ENCODE measurements at places on chromosomes 1 and 21. TPM values are rescaled to one million over a fixed set of nuclear protein-coding genes. Genes with fewer than 3 reads are reported as not detected.
A peak's percentile ranks its signal among the peaks of the same experiment; 100 is the strongest.

DNA sequence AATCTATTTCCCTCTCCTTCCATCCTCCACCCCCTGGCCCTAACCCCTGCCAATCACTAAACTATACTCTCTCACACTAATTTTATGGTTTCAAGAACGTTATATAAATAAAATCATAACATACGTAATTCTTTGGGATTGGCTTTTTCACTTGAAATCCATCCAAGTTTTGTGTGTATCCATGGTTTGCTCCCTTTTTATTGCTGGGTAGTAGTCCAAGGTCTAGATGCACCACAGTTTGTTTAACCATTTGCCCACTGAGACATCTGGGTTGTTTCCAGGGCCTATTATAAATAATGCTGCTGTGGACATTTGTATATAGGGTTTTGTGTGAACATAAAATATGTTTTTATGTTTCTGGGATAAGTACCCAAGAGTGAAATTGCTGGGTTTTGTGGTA, 61.4 kb downstream of the TEX35 start:
- no peaks in the 10 kb centered on the region for H3K36me3 ChIP-seq
- DNase-seq: no peak
- H3K27ac ChIP-seq: no peak overlapping the region
- H3K27me3 ChIP-seq: no peaks in the 10 kb centered on the region
- no peak overlapping the region for H3K4me3 ChIP-seq

Gene A3GALT2
- not detected for polyA plus RNA-seq

Gene AMY2A
- polyA plus RNA-seq: not detected

- H3K4me1 ChIP-seq: no peaks in the 10 kb centered on the region
- H3K36me3 ChIP-seq: no peaks in the 10 kb centered on the region
- H3K27ac ChIP-seq: no peak overlapping the region
Observed at GRCh38 chr1:34162852-34163766, 1.9 kb downstream of the CSMD2 start.

DNA sequence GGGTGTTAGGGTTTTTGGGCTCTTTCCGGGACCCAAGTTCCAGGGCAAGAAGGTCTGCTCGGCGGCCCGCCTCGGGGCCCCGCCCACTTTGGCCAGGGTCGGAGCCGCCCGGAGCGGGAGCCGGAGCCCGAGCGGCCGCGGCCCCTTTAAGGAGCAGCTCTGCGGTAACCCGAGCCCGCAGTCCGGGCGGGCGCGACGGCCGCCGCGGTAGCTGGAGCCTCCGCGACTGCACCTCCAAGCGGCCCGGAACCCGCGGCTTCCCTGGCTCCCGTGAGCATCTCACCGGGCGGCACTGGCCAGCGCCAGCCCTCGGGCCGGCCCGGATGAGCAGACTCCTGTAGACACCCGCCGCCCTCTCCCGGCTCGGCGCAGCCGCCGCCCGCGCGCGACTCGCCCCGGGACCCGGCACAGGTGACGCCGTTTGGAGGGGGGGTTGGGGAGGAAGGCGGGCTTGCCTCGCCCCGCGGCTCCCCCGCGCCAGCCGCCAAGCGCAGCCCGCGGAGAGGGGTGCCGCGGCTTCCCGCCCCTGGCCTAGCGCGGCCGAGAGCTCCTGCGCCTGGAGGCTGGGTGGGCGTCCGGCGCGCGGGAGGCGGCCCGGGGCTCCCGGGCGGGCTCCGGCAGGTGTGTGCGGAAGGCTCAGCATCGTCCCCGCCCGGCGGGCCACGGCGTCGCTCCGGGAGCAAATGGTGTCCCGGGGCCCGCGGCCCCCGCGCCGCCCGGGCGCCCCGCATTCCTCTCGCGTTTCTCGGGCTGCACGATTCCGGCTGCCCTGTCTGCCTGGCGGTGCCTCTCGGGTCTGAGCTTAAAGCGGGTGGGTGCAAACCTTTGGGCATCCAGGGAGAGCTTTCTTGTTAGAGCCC, at the start of gene TLCD4:
TLCD4 (plus strand) TSS at position 149 of the 860 bp plus-strand sequence. CDS start 26,547 bp downstream, outside the sequence.
- H3K4me3 ChIP-seq: peak within 1 kb of the TSS; percentile 76
- H3K36me3 ChIP-seq: no peaks in the 10 kb centered on the region
- no peak within 1 kb of the TSS for H3K27ac ChIP-seq
- peaks cover 3% of the 10 kb centered on the region for H3K27me3 ChIP-seq

- H3K4me3 ChIP-seq: no peak overlapping the region
- H3K36me3 ChIP-seq: no peaks in the 10 kb centered on the region
- no peak overlapping the region for H3K27ac ChIP-seq
- peaks cover 5% of the 10 kb centered on the region for H3K27me3 ChIP-seq
- DNase-seq: no peak
Observed at GRCh38 chr1:53060579-53060978, 1.4 kb upstream of the PODN start.

- H3K4me3 ChIP-seq: no peak overlapping the region
- H3K27ac ChIP-seq: no peak overlapping the region
- no peak for DNase-seq
- no peaks in the 10 kb centered on the region for H3K36me3 ChIP-seq
- H3K4me1 ChIP-seq: peaks cover 8% of the 10 kb centered on the region
- H3K27me3 ChIP-seq: no peaks in the 10 kb centered on the region
Observed at GRCh38 chr21:34743831-34744230, 75.0 kb downstream of the CLIC6 start.

GRCh38 chr21:46325073-46325912, 1.3 kb downstream of the PCNT start:
- peaks cover 7% of the 10 kb centered on the region for H3K36me3 ChIP-seq
- no peaks in the 10 kb centered on the region for H3K27me3 ChIP-seq
- peak overlapping the region; percentile 65 for H3K27ac ChIP-seq
- peaks cover 5% of the 10 kb centered on the region for H3K4me1 ChIP-seq

Gene PLA2G4A
- polyA plus RNA-seq: 1.8 TPM

DNA sequence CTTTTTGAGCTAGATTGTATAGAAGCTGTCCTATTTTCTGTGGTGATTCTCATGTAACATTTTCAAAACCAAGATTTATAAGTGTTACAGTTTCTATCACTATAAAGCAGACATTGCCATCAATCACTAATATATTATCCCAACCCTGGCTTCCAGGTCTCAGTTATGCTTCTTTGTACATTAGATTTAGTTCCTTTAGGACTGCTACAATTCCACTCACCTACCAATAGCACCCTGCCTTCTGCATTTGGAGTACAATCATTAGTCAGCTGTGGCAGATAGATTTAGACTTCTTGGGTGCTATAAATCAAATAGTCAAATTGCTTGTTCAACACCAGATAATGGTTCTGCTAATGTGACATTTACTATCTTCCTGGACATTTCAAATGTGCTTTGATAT, 281.6 kb downstream of the BRINP3 start:
- H3K4me1 ChIP-seq: no peaks in the 10 kb centered on the region
- no peak for DNase-seq
- no peaks in the 10 kb centered on the region for H3K36me3 ChIP-seq
- H3K4me3 ChIP-seq: no peak overlapping the region

Gene SPRR2G
- not detected for polyA plus RNA-seq

DNA sequence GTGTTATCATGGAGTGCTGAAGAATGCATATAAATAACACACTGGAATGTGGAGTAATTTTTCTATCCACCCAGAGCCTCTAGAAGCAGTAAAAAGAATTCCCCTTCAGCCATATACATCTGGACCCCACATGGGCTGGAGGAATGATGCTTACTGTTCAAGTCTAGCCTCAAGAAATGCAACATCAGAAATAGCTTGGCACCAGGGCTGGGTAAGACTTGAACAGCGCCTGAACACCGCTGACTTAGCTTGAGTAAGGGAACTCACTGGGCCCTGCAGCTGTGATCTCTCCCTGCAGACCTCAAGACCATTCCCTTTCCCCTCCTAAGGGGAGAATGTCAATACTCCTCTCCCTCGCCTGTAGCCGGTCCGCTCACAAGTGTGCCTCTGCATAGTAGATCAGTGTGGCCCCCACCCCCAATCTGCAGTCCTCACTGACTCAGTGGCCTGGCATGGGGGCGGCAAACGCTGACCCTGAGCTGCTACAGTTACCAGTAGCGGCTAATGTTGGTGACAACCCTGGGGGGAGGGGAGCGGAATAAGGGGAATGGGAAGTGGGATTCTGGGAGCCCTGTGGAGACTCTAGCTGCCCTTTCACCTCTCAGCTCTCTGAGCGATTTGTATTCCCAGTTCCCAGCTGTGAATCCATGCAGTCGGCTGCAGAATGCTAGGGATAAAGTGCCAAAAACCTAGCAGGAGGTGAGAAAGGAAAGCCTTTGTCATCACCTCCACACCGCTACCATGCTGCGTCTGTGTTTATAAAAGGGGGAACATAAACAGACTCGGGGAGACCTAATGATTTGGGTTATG, 483.9 kb downstream of the DISC1 start:
- no peaks in the 10 kb centered on the region for H3K4me1 ChIP-seq
- DNase-seq: no peak
- no peaks in the 10 kb centered on the region for H3K36me3 ChIP-seq
- H3K4me3 ChIP-seq: no peak overlapping the region
- no peak overlapping the region for H3K27ac ChIP-seq

- H3K27ac ChIP-seq: no peak overlapping the region
- no peak for DNase-seq
- H3K4me3 ChIP-seq: no peak overlapping the region
- peaks cover 12% of the 10 kb centered on the region for H3K4me1 ChIP-seq
- H3K36me3 ChIP-seq: no peaks in the 10 kb centered on the region
Observed at GRCh38 chr1:42835422-42835821, 11.0 kb upstream of the ZNF691 start.

Gene PPIAL4G
- not detected for polyA plus RNA-seq

Gene SH3D21
- 0.42 TPM for polyA plus RNA-seq

Gene RGS13
- polyA plus RNA-seq: not detected

DNA sequence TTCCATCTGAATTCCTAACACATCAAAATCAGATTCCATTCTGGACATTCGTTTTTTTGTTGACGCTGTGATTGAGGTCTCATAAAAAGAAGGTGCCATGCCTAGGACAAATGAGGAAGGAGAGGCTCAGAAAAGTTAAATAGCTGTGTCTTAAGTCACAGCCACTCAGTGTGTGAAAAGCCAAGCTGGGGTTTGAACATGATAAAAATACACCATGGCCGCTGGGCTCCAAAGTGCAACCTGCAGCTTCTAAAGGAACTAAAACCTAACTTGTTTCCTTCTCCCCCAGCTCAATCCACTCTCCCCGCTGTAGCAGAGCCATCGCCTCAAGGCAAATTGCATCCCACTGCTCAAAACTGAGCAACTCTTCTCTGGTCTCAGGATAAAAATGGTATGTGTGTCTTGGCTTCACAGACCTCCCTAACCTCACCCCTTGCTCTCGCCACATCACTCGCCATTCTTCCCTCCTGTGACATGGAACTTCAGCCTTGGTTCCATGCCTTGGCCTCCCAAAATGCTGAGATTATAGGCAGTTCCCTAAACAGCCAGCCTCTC, 22.1 kb upstream of the FAM20B start:
- no peak overlapping the region for H3K4me3 ChIP-seq
- H3K27ac ChIP-seq: no peak overlapping the region
- DNase-seq: no peak
- H3K27me3 ChIP-seq: no peaks in the 10 kb centered on the region
- no peaks in the 10 kb centered on the region for H3K36me3 ChIP-seq

DNA sequence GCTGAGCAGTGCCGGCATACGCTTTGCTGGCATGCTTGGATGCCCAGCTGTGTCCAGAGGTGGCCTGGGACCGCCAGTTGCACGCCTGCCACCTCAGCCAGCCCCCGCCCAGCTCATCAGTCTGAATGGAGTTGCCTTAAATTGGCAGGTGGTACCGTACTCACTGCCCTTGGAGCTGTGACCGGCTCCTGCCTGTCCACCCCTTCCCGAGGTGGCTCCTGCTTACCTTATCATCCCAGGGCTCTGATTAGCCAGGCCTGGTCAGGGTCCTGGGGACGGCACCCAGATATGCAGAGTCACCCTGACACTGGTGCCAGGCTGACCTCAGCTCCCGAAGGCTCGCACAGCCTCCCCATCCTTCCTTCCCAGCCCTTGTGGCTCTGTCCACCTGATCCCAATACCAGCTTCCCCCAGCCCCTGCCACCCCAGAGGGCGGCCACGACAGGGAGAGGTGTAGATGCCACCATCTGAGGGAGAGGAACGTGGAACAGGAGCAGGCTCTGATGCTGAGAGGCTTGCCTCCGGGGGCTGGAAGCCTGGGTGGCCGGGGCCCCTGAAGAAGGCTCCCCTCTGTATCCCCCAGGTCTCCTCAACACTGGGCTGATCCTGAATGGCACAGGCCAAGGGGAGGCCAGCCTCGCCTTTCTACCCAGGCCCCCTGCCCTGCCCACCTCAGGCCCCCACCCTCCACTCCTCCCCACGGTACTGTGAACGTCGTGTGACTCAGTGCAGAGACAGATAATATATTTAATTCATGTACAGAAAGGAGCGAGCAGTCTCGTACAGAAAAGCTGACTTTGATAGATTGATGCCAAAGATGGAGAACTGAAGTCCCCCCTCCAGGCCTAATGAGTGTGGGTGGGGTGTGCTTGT, 27.8 kb downstream of the CDK18 start:
- H3K27me3 ChIP-seq: peaks cover 2% of the 10 kb centered on the region
- no peak for DNase-seq
- no peaks in the 10 kb centered on the region for H3K36me3 ChIP-seq

Gene ACTL8
- polyA plus RNA-seq: not detected

- H3K27ac ChIP-seq: no peak overlapping the region
- H3K4me1 ChIP-seq: peaks cover 6% of the 10 kb centered on the region
- DNase-seq: no peak
- H3K36me3 ChIP-seq: no peaks in the 10 kb centered on the region
- H3K4me3 ChIP-seq: no peak overlapping the region
- H3K27me3 ChIP-seq: no peaks in the 10 kb centered on the region
Observed at GRCh38 chr1:59098655-59099054, 198.2 kb upstream of the FGGY start.

Gene CMPK1
- 94.4 TPM for polyA plus RNA-seq

GRCh38 chr1:154335025-154335714, 9.8 kb downstream of the ATP8B2 start:
- H3K4me1 ChIP-seq: no peaks in the 10 kb centered on the region
- DNase-seq: no peak
- no peak overlapping the region for H3K27ac ChIP-seq
- no peaks in the 10 kb centered on the region for H3K27me3 ChIP-seq
- no peak overlapping the region for H3K4me3 ChIP-seq

Gene TMEM240
- polyA plus RNA-seq: not detected

Gene EEIG2
- 1.5 TPM for polyA plus RNA-seq

- peaks cover 5% of the 10 kb centered on the region for H3K27me3 ChIP-seq
- H3K4me3 ChIP-seq: no peak overlapping the region
- DNase-seq: no peak
- no peaks in the 10 kb centered on the region for H3K4me1 ChIP-seq
- H3K36me3 ChIP-seq: no peaks in the 10 kb centered on the region
Observed at GRCh38 chr1:53656747-53657530, 82.0 kb downstream of the GLIS1 start.

Gene TRIM63
- not detected for polyA plus RNA-seq

- H3K36me3 ChIP-seq: no peaks in the 10 kb centered on the region
- H3K27me3 ChIP-seq: no peaks in the 10 kb centered on the region
- H3K27ac ChIP-seq: peak overlapping the region; percentile 95
- peaks cover 42% of the 10 kb centered on the region for H3K4me1 ChIP-seq
Observed at GRCh38 chr1:207824691-207825408, 73.0 kb downstream of the CD46 start.

DNA sequence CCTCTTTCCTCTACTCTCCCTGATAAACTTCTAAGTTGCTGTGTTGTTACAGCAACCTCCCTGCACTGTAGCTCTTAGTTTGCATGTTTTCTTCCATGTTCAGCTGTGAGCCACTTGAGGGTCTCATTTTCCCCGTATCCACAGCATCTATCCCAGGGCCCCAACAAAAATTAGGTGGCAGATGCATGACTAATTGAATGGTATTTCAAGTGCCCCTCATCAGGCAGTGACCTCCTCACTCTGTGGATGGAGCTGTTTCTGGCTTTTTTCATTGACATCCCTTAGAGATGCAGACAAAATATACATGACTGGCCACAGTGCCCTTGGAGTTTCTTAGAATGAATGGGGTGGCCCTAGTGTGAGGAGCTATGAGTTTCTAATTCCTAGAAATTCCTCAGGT, 3.4 kb downstream of the CASQ2 start:
- no peaks in the 10 kb centered on the region for H3K36me3 ChIP-seq
- DNase-seq: no peak
- no peaks in the 10 kb centered on the region for H3K4me1 ChIP-seq
- no peak overlapping the region for H3K4me3 ChIP-seq
- H3K27ac ChIP-seq: no peak overlapping the region
- H3K27me3 ChIP-seq: no peaks in the 10 kb centered on the region

Measured in GM12878 (cell line).